ENCODE measurements at places on chromosomes 13 and 19. TPM values are rescaled to one million over a fixed set of nuclear protein-coding genes. Genes with fewer than 3 reads are reported as not detected.

GRCh38 chr13:39455521-39456175 is 147.3 kb downstream of the LHFPL6 start:
- H3K27me3 ChIP-seq, result no peaks in the 10 kb centered on the region
- DNase-seq, result no peak
- no peaks in the 10 kb centered on the region for H3K4me1 ChIP-seq
- no peak overlapping the region for H3K4me3 ChIP-seq
- H3K27ac ChIP-seq, result no peak overlapping the region
- H3K36me3 ChIP-seq, result no peaks in the 10 kb centered on the region

GRCh38 chr13:47213047-47213446 is 316.2 kb upstream of the HTR2A start:
- H3K27me3 ChIP-seq, result peaks cover 68% of the 10 kb centered on the region
- H3K4me1 ChIP-seq, result peaks cover 8% of the 10 kb centered on the region

DNA sequence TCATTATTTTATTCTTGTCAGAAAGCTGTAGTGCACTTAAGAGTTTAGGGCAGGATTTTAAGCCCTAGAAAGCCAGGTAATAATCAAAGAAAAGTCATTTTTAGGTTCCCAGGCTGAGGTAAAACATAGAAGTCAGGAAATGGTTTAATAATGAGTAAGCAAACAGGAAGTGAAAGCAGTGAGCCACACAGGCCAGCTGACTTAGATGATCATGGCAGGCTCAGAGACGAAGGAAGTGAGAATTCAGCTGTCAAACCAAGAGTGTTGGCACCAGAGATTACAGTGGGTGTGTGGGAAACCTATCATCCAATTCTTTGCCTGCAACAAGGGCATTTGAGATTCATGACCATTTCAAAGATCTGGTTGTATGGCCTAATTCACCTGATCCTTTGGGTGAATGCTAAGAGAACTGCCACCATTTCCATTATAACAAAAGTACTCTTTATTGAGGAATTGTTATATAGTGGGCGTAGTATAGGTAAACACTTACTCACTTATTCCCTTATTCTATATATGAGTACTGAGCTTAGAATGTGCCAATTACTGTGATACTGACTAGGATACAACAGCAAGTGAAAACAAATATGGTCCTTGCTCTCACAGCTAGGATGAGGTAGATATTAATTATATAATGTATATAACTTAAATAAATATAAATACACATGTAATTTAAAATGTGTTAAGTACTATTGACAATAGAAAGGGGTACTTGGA is 103.7 kb upstream of the EDNRB start:
- H3K27me3 ChIP-seq, result no peaks in the 10 kb centered on the region
- H3K4me3 ChIP-seq, result no peak overlapping the region
- no peak for DNase-seq
- H3K4me1 ChIP-seq, result no peaks in the 10 kb centered on the region
- H3K27ac ChIP-seq, result peak overlapping the region; percentile 22
- H3K36me3 ChIP-seq, result no peaks in the 10 kb centered on the region

- DNase-seq, result no peak
- no peaks in the 10 kb centered on the region for H3K36me3 ChIP-seq
- H3K4me1 ChIP-seq, result no peaks in the 10 kb centered on the region
- H3K27ac ChIP-seq, result no peak overlapping the region
- no peak overlapping the region for H3K4me3 ChIP-seq
Measured at GRCh38 chr13:22926748-22927400, 253.9 kb upstream of the SGCG start.

The SYCN gene
- not detected for total RNA-seq

DNA sequence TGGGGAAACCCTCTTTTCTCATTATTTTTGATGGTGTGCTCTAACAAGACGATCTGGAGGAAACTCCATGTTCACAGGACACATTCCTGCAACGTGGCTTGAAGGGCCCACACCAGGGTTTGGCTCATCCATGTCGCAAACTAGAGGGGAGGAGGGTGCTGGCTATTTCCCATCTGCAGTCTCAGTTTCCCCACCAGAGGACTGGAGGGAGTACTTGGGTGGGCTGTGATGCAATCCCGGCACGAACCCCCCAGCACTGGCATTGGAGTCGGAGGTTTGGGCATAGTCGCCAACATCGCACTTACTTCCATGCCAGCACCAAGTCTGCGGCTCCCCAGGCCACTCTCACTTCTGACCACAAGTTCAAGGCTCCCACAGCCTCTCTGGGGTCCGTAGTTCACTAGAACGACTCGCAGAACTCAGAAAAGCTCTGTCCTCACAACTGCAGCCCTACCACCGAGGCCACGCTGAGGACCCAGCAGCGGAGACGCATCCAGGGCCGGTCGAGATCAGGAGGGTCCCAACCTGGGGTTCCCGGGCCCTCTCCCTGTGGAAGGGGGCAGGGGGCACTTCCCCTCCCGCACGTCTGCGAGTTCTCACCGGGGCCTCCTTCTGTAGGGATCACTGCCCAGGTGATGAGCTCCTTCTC is 165.6 kb upstream of the SOX1 start:
- DNase-seq, result peak; percentile 32
- H3K36me3 ChIP-seq, result no peaks in the 10 kb centered on the region
- no peaks in the 10 kb centered on the region for H3K27me3 ChIP-seq
- no peak overlapping the region for H3K4me3 ChIP-seq
- H3K27ac ChIP-seq, result no peak overlapping the region

The PCDH17 gene
- total RNA-seq, result 7.8 TPM

- H3K4me1 ChIP-seq, result no peaks in the 10 kb centered on the region
- no peak overlapping the region for H3K4me3 ChIP-seq
- peaks cover 4% of the 10 kb centered on the region for H3K27me3 ChIP-seq
- no peaks in the 10 kb centered on the region for H3K36me3 ChIP-seq
- DNase-seq, result no peak
- H3K27ac ChIP-seq, result no peak overlapping the region
Measured at GRCh38 chr19:44820648-44821609, 12.0 kb downstream of the BCAM start.

GRCh38 chr13:51064753-51065152 is 46.3 kb downstream of the C13orf42 start:
- H3K4me3 ChIP-seq, result no peak overlapping the region
- no peak overlapping the region for H3K27ac ChIP-seq
- H3K4me1 ChIP-seq, result no peaks in the 10 kb centered on the region
- peak; percentile 29 for DNase-seq

GRCh38 chr13:88154001-88154400 is 482.8 kb downstream of the SLITRK5 start:
- H3K36me3 ChIP-seq, result no peaks in the 10 kb centered on the region
- H3K4me1 ChIP-seq, result no peaks in the 10 kb centered on the region
- no peak overlapping the region for H3K4me3 ChIP-seq

The DCLK1 gene
- 2.2 TPM for total RNA-seq

DNA sequence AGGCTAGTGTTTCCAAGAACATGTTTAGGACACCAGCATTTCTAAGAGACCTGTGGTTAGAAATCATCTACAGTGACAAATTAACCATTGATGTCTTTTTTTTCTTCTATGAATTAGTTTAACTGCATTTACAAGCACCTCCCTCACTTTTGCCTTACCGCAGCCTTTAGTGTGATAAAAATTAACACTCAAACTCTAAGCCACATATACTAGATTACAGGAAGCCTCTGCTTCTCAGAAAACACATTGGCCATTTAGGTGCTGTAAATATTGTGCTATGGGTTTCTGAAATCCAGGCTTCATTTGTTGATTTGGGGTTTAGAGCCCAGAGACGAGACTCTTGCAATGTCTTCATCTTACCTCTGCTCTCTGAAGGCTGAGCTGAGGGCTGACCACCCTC is 34.6 kb upstream of the OLFM4 start:
- no peak for DNase-seq
- no peaks in the 10 kb centered on the region for H3K4me1 ChIP-seq
- H3K27me3 ChIP-seq, result peaks cover 17% of the 10 kb centered on the region
- no peaks in the 10 kb centered on the region for H3K36me3 ChIP-seq
- no peak overlapping the region for H3K4me3 ChIP-seq

Data from endodermal cell (in vitro differentiated cells).